Stimulated activated CD4-positive, alpha-beta T cell treated with anti-CD3 and anti-CD28 coated beads, Interleukin-15, amount 100 ng/mL, for 24 hours (primary cell): ENCODE measurements at places on chromosomes 6 and 20.

DNA sequence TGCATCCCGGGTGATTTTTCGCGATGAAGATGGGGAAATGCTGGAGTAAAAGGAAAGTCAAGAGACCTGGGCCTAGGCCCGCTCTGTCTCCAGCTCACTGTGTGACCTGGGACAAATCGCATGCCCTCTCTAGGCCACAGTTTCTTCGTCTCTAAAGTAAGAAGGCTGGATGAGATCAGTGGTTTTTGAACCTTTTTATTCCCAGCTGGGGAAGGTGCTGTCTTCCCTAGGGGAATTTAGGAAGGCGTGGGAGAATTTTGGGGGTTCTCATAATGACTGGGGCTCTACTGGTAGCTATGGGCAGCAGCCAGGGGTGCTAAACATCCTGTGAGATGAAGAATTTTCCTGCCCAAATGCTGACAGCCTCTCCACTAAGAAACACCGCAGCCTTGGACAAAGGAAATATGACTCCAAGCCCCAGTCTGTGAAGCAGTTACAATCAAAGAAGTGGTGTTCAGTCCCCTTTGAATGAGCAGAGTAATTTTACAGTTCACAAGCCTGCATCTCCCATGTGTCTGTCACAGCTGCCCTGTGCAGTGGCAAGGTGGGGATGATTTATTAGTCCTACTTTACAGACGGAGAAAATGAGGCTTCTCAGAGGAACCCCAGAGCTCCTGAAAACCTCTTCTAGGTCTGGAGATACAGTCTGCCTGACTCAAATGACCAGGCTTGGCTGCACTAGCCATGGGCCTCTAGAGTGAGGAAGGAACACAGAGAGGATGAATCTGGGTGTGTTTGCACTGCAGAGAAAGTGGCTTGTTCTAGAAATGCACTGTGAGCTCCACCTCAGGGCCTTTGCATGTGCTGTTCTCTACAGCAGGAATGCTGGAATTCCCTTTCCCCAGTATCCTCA, 57.2 kb downstream of the RAB44 start:
- no peak for DNase-seq

DNA sequence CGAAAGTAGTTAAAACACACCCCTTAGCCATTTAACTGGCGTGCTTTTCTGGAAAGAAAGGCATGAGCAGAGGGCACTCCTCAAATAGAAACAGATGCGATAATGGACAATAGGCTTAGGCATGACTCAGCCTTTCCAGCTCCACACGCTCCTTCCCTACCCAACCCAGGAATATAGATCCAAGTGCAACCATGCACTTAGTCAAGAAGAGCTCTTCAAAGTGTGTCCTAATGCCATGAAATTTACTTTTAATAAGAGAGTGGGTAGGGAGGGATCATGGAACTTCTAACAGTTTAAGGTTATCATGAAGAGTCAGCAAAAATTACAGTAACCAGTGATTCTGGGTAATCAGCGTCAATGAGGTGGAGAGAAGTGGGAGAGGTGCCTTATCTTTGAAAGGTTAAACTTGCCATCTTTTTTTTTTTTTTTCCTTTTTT, 2.4 kb upstream of the EFHC1 start:
- DNase-seq, result no peak

- DNase-seq, result no peak
Observed at GRCh38 chr20:57665589-57665971, 44.2 kb downstream of the PMEPA1 start.

DNA sequence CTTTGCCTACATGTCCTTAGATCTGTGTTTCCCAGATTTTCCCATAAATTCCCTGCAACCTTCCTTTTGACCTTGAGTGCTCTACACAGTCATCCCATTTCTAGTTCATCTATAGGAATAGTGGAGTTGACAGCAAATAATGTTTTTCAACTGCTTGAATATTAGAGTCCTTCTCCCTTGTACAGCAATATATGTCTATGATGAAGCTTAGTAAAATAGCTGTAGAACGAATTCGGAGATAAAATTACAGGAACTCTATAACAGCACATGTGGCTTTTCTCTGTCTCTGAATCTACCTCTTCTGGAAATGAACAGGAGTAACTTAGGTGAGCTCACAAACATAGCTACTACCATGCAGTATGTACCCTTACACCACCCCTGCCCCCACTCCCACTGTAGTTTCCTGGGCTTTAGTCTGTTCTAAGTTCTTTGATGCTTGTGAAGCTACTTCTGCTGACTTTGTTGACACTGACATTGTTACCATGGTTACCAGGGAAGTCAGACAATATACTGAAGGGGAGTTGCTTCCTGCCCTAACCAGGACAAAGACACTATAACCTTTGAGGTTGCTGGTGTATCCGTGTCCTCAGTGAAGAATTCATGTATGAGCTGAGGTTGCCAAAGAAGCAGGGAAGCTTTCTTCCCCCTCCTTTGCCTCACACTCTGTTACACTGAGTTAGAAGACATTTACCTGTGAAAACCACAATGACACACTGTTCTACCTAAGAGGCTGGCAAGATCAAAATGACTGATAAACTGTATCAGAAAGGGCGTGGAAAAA, 35.8 kb upstream of the SHLD1 start:
- DNase-seq, result peak; percentile 41
